ENCODE measurements at places on chromosomes 2 and 18.

- DNase-seq: no peak
Measured at GRCh38 chr2:129400826-129401225, 578.6 kb upstream of the RAB6C start.

DNA sequence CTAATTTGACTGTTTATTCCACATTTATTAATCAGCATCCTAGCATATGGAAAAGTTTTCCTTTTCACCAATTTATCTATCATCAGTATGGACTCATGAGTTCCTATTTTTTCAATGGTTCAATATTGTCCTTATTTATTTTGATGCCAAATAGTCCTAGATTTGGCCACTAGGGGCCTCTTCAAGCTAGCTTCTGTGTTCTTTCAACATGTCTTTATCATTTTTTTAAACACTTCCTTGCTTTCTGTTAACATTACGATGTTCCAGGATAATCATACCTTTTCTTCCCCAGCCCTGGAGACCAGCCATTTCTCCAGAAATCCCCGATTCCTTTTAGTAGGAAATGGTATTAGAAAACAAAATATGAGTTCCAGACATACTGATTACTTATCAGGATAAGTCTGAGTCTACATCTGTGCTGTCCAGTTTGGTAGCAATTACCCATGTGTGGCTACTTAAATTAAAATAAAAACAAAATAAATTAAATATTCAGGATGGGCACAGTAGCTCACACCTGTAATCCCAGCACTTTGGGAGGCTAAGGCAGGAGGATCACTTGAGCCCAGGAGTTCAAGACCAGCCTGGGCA, 70.6 kb downstream of the RPE start:
- no peak for DNase-seq

GRCh38 chr2:39150102-39150562, 29.3 kb upstream of the SOS1 start:
- DNase-seq: no peak

DNA sequence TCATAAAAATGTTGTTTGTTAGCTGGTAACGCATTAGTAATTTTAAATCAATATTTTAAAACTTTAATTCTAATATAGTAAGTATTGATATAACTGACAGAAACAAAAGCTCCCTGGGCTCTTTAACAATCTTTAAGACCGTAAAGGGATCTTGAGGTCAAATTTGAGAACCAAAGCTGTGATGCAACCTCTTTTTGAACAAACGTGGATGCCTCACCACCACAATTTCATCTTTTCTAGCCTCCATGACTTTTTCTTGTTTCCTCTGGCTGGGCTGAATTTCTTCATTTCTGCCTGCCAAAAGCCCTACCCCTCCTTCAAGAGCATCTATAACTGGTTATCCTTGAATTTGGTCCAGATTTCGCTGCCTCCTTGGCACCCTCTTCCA, 563 bp upstream of the POLE4 start:
- DNase-seq: no peak

- DNase-seq: no peak
Measured at GRCh38 chr18:48833701-48834412, 116.9 kb downstream of the SMAD7 start.

- no peak for DNase-seq
Measured at GRCh38 chr2:207505728-207506127, 24.0 kb upstream of the CREB1 start.

DNA sequence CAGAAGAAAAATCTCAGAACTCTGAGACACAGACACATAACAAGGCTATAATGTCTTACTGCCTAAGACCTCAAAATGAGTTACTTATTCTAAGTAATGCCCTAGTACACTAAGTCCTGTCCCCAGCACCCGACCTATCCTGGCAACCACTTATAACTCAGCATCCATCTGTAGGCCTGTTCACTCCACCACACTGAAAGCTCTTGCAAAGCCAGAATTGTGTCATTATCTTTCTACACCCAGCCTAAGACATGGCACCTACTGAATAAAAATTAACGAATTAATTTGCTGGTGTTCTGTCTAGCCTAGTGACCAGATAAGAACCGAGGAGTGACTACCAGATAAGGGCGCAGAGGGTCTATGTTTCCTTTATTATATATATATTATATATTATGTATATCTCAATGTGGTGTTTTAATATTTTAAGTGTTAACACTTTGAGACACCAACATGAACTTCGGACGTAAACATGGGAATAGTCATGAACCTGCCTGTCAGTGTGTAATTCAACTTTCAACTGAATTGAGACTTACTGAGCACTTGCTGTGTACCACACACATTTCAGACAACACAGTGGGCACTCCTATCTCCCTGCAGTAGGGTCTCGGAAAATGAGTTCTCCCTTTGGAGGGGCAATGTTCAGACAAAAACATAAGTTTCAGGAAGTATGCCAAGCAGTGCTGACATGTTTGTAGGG, 27.7 kb downstream of the TMEM131 start:
- no peak for DNase-seq

DNA sequence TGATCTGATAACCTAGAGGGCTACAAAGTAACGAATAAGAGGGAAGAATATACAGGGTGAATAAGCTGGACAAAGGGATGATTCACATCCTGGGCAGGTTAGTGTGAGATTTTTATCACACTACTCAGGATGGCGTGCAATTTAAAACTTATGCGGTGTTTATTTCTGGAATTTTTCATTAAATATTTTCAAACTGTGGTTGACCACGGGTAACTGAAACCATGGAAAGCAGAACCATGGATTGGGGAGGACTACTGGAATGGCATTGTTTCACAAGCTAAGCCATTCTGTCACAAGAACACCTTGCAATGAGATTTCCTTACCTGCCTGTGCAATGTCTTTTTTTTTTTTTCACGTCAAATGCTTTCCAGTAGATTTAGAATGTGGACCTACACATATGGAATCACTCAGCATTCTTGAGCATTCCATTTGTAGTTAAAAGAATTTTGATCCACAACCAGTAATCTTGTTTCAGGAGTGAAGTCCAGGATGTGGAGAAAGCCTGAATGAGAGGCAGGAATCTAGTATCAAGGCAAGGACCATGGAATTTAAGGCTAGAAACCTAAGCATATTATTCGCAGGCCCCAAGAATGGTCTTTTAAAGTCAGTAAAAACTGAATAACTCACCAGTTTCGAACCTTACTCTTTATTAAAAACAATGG, 8.0 kb upstream of the CDK15 start:
- DNase-seq: no peak

- no peak for DNase-seq
Measured at GRCh38 chr2:234623521-234623991, 126.7 kb upstream of the ARL4C start.

Measured in stimulated activated CD8-positive, alpha-beta memory T cell treated with anti-CD3 and anti-CD28 coated beads, Interleukin-2, amount 100 ng/mL, for 1 hour (primary cell).